ENCODE measurements at places on chromosomes 5 and 9. TPM values are rescaled to one million over a fixed set of nuclear protein-coding genes. Genes with fewer than 3 reads are reported as not detected.
A peak's percentile ranks its signal among the peaks of the same experiment; 100 is the strongest.

GRCh38 chr5:57805170-57805569 lies 322.6 kb upstream of the ACTBL2 start:
- no peak for DNase-seq

- no peak for DNase-seq
Observed at GRCh38 chr9:94867281-94867841, 140.9 kb downstream of the AOPEP start.

- no peak for DNase-seq
Observed at GRCh38 chr5:4191041-4191440, 595.4 kb downstream of the IRX1 start.

Gene MLLT3
- total RNA-seq, result 16.2 TPM

Gene PDLIM7
- 551 TPM for total RNA-seq

Gene PCDHA13
- not detected for total RNA-seq

DNA sequence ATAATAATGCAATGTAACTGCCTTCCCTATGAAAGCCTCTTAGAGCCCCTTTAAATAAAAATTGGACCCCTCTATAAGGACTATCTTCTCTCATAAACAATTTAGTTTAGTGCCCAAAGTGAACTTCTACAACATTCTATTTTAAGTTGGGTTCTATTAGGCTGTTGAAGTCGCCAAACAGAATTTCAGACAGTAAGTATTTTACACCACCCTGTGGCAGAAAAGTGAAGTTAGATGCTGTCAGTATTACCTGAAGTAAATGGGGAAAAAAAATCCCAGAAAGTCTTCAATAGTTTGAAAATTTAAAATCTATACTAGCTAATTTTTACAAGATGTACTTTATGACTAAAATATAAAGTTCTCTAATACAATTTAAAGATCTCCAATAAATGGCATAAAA lies 29.5 kb downstream of the CAAP1 start:
- no peak for DNase-seq

DNA sequence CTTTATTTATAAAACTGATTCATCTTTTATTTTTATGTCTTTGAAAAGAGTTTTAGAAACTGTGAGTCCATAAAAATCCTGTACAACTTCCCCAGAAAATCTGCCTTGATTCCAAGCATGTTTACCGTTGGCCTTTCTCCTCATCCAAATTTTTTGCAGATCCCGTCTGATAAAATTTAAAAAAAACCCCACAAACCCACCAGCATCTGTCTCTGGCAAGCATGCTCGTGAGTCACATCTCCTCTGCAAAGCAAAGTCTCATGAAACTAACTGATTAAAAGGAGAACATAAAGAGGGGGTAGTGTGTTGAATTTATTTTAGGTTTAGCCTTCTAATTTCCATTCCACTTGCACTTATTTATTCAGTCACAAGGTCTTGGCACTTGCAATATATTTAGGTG lies 109.4 kb downstream of the MAT2B start:
- DNase-seq, result no peak

Gene ECSCR
- total RNA-seq, result not detected

Gene BARHL1
- total RNA-seq, result not detected

GRCh38 chr5:66795682-66796081 lies 199.5 kb downstream of the MAST4 start:
- DNase-seq, result no peak

GRCh38 chr9:137402746-137403145 lies 20.2 kb downstream of the EXD3 start:
- no peak for DNase-seq

Gene HRCT1
- total RNA-seq, result 0.58 TPM

Gene IL4
- not detected for total RNA-seq

DNA sequence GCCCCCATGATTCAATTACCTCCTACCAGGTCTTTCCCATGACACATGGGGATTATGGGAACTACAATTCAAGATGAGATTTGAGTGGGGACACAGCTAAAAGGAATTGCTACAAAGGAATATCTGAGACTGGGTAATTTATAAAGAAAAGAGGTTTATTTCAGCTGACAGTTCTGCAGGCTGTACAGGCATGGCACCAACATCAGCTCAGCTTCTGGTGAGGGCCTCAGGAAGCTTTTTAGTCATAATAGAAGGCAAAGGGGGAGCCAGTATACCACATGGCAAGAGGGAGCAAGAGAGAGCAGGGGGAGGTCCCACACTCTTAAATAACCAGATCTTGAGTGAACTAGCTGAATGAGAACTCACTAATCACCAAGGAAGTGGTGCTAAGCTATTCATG lies 11.2 kb upstream of the ALDOB start:
- DNase-seq, result no peak

DNA sequence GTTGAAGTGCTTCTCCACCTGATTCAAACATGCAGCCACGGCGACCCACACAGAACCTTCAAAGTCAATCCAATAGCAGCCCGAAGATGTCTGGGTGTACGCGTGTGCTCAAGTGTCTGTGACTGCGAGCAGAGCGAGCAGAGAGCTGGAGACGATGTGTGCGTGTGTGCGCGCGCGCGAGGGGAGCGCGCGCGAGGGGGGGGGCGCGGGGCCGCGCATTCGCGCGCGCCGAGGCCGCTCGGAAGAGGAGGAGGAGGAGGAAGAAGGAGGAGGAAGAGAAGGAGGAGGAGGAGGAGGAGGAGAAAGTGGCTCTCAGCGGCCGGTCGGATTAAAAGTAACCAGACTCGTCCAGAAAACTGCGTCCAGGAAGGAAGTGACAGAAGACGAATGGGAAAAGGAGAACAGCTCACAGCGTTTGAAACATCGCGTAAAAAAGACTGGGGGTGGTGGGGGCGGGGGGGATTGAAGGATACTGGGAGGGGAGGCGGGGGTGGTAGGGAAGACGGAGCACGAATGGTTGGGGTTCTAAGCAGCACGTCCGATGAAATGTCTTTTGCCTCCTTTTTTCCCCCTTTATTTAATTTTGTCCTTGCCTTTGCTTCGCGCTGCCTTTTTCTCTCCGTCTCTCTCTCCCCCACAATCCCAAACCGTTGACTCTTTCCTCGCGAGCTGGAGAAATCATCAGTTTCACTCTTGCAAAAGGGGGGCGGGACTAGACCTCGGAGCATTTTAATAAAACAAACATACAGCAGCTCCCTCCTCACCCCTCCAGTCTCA lies at the start of gene MEF2C:
Gene MEF2C (minus strand): TSS at position 126 of the 777 bp plus-strand sequence. CDS start 59,396 bp downstream, outside the sequence.
- no peak for DNase-seq

Gene MRPS30
- total RNA-seq, result 136 TPM

Gene CYLC2
- total RNA-seq, result not detected

Gene SLC1A3
- 4.3 TPM for total RNA-seq

DNA sequence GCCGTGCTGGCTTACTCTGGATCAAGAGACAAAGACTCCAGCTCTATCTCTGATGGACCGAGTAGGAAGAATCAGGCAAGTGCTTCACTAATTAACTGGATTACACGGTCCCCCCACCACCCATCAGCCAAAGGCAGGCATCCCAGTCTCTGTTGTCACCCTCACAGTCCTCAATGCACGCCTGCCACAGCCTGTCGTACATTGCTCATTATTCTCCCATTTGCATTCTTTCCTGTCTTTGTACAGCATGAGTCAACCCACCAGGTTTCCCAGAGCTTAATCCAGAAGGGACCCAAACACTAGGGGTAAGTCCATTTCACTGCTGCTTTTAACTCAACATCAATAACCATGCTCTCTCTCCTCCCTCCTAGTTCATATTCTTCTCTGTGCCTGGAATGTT lies 44.4 kb downstream of the PCA3 start:
- no peak for DNase-seq

GRCh38 chr5:64509828-64510227 lies 4.0 kb downstream of the RGS7BP start:
- DNase-seq, result no peak

DNA sequence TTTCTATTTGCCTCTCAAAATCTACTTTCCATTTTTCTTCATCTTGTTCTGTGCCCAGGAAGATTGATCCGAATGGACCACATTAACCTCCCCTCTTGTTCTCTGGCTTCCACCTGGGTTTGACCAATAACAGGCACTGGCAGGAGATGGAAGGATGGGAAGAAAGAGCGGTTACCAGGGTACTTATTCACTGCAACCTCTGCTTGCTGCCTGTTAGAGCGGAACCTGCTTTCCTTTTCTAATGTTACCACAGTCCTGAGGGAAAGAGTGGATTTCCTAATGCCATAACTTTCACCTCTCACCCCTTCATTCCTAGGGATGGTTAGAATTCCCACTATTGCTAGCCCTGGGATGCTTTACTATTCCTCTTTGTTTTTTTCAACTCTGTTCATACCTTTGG lies 262.1 kb downstream of the RFX3 start:
- no peak for DNase-seq

- DNase-seq, result no peak
Observed at GRCh38 chr9:35687972-35688557, 1.7 kb downstream of the TPM2 start.

- DNase-seq, result no peak
Observed at GRCh38 chr5:17424674-17425073, 73.4 kb upstream of the TAF11L2 start.

GRCh38 chr5:25862276-25862675 lies 1176.1 kb downstream of the CDH9 start:
- DNase-seq, result no peak

DNA sequence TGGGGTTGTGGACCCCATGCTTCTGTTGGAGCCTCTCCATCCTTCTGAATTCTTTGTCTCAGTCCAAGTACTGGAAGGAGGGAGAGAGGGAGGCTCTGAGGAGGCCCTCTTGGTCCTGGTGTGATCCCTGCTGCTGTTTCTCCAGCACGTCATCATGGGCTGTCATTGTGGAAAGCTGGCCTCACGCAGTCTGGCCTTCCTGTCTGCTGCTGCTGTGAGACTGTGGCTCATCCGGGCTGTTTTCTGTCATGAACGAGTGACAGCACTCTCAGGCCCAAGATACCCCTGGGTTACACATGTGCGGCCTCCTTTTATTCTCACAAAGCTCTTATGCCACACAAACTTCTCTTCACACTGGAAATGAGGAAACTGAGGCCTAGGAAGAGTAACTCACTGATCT lies 499.3 kb downstream of the CCDC171 start:
- no peak for DNase-seq

GRCh38 chr5:151684690-151685361 lies 1.9 kb downstream of the SPARC start:
- DNase-seq, result peak; percentile 83

DNA sequence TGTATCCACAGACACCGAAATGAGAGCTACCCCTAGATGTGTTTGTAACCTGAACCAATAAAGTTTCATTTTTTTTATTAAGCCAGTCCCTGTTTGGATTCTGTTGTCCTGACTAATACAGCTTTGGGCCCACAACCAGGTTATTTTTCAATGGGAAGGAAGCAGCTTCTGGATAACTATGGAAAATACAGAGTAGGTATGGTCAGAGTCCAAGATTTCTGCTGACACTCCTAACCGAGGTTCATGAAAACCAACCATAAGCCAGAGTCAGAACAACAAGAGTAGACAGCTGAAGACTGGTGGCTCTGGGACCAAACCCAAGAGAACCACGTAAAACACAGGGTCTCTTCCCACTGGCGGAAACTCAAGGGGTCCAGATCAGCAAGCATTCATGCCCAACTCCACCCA lies 10.8 kb downstream of the KLF9 start:
- no peak for DNase-seq

DNA sequence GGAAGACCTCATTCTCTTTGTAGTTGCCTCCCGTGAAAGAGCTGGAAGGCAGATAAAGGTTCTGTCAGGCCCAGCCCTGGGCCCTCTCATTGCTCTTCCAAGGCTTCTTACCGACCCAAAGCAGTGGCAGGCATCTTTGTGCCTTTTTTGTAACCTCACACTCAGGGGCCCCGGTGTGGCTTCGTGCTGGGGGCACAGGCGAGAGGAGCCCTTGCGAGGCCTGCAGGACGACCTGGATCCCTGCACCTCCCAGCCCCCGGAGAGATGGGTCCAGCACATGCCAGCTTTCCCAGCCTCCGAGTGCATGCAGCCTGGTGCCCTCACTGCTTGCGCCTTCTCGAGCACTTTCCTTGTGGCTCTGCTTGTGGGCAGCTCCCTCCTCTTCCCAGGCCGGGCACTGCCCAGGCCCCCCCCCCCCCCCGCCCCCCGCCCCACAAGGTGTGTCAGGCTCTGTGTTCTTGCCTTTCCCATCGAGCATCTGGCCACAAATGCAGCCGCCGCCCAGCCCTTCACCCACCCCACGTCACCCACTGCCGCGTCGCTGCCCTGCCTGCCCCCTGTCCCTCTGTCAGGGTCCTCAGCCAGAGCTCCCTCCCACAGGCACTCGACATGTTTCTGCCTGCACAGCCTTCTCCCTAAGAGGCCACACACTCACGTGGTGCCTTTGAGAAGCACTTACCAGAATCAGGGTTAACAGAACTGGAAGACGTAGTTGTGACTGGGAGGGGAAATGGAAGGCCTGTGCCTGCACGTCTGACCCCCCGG lies 63.7 kb upstream of the CACNA1B start:
- DNase-seq, result no peak

GRCh38 chr9:61666849-61667371 lies 477.1 kb downstream of the SPATA31A7 start:
- no peak for DNase-seq

Gene C6
- not detected for total RNA-seq

- no peak for DNase-seq
Observed at GRCh38 chr5:90191352-90192045, 218.1 kb downstream of the CETN3 start.

GRCh38 chr5:31759925-31760324 lies 121.0 kb downstream of the PDZD2 start:
- no peak for DNase-seq

DNA sequence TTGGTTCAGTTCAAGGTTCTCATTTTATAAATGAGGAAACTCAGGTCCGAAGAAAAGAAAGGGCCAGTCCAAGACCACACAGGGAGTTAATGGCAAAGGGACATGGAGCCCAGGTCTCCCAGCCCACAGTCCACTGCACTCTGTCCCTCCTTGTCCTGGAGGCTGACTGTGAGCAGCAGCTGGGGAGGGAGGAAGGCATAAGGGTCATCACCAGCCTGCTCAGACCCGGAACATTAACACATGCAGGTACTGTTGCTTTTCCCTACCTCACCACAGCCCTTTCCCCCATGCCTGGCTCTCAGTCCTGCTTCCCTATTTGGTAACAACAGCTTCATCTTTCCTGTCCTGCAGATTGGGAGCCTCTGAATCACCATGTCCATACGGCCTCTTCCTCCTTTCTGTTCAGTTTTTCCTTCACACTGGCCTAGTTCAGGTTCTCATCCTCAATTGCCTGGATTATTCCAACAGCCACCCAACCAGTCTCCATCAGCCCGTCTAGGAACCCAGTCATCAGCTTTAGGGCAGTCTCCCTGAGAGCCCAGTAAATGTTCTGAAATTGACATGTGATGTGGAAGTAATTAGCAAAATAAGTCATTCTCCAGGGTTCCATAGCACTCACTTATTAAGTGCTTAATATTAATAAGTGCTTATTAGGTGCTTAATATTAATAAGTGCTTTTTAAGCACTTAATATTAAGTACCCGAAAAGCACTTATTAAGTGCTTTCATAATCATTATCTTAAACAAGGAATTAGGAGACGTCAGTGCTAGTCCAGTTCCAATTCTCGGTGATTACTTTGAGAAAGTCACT lies 4.3 kb downstream of the GPX3 start:
- DNase-seq, result no peak

DNA sequence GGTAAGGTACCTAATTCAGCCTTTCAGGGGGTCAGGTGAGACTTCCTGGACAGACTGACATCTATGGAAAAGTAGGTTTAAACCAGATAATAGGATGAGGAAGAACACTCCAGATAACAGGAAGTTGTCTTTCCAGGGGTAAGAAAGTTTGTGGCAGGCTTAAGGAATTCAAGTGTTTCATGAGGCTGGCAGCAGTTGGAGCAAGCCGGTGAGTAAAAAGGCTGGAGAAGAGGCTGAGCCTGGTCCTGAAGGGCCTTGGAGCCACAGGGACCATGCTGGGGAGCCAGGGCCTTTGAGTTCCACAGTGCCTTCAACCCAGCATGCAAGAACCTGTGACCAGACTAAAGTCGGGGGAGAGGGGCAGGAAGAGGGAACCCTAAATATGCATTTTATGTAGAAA lies 353.4 kb downstream of the SPOCK1 start:
- DNase-seq, result no peak

GRCh38 chr5:151694035-151694485 lies 7.3 kb upstream of the SPARC start:
- no peak for DNase-seq

Measured in kidney epithelial cell (primary cell).